Activated CD4-positive, CD25-positive, alpha-beta regulatory T cell treated with anti-CD3 and anti-CD28 coated beads, Interleukin-2, amount 50 U/mL, for 24 hours (primary cell): ENCODE measurements at places on chromosomes 2 and 18.

- ATAC-seq: no peak
These were observed 787.3 kb upstream of the RAB6C start for GRCh38 chr2:129192117-129192516.

DNA sequence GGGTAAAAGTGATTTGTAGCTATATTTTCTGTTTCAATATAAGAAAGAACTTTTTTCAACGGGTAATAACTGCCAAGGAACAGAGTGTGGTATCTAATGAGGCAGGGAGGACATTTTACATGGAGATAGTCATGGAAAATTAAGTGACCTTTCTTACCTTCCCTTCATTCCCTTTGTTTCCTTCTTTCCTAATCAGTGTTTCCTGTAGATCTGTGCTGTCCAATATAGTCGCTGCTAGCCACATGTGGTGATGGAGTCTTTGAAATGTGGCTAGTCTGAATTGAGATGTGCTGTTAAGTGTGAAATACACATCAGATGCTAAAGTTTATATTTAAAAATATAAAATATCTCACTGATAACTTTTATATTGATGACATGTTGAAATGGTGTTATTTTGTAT is 81.8 kb downstream of the BABAM2 start:
- no peak for ATAC-seq

DNA sequence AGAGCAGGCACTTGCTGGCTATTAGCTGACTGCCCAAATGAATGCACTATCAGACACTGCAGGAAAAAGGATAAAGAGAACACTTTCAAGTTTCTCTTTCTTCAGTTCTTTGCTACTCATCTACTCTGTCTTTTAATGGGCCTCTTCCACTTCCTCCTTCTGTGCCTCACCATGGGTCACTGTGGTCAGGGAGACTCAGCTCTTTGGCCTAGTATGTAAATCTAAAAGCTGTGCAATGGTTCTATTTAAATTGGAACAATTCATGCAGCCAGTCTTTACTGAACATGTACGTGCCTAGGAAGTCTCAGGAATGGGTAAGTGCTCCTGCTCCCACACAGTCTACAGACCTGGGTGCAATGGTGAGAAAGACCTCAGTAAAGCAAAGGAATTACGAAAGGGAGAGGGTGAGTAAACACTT is 79.1 kb upstream of the DNMT3A start:
- ATAC-seq: peak; percentile 18

DNA sequence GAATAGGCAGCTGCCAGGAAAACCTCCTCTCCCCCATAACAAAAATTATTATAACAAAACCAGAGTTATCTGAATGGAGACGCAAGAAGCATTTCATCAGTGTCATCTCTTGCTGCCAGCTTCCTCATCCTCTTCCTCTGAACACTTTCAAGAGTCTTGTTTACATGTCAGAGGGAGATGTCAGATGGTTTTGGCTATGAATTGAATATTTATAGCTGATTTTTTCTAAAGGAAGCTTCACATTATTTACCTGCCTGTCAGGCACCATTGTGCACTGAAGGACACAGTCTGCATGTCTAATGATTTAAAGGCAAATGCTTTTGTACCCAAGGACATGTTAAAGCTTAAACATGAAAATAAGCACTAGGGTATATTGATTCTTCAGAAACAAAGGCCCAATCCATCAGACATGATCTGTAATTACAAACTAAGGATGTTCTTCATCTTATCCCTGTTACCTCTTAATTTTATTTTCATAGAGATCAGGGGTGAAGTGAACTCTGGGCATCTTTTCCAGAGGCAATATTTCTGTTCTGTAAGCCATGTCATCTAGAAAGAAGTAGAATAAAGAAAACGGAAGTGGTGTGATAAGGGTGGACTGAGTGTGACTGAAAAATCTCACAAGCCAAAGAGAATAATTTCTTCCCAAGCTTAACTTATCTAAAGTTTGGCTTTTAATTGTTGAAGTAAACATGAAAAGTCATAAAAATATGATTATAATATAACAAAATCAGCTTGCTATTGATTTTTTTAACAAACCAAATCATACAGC is 168.7 kb downstream of the ANKRD44 start:
- no peak for ATAC-seq

- no peak for ATAC-seq
These were observed 61.9 kb upstream of the BZW1 start for GRCh38 chr2:200749631-200750322.

DNA sequence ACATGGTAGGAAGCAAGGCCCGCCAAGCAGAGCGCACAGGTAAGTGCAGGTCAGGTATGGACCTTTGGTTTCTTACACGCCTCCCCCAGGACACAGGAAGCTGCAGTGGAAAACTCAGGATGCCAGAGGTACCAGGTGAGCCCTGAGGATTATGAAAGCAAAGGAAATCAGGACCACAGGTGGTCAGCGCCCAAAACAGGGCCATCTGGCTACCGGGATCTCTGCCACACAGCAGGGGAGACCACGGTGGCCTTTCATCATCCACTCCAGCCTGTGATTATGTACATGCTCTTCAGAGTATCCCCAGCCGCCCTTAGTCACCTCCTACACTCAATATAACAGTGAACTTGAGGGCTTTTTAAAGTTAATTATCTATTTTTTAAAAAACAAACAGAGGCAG is 125.5 kb upstream of the EPC2 start:
- no peak for ATAC-seq

GRCh38 chr2:26465981-26466471 is 11.9 kb downstream of the OTOF start:
- no peak for ATAC-seq

DNA sequence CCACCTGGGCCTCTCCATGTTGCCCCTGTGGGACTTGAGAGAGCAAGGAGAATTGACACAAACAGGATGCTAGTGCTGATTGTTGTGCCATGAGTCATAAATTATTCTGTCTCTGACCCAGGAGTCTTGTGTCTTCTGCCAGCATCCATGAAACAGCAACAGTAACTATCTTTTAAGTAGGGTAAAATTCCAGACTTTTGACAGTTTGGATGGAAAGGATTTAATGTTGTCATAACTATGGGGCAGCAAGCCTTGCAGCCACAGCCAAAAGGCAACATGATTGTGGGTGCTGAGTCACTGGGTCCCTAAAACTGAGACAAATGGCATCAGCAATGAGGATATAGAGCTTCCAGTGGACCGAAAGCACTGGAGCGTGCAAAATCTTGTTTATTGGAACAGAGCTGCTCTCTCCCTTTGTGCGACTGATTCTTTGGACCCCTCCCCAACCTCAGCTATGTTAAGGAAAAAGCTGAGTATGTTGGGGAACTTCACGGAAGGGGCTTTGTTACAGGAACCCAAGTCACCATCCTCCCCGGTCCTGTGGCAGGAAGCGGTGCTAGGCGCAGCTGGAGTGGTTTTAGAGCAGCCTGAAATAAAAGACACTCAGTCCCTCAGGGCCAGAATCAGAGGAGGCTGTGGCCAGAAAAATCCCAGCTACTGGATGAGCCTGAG is 9.6 kb upstream of the ITPRIPL1 start:
- peak; percentile 43 for ATAC-seq

DNA sequence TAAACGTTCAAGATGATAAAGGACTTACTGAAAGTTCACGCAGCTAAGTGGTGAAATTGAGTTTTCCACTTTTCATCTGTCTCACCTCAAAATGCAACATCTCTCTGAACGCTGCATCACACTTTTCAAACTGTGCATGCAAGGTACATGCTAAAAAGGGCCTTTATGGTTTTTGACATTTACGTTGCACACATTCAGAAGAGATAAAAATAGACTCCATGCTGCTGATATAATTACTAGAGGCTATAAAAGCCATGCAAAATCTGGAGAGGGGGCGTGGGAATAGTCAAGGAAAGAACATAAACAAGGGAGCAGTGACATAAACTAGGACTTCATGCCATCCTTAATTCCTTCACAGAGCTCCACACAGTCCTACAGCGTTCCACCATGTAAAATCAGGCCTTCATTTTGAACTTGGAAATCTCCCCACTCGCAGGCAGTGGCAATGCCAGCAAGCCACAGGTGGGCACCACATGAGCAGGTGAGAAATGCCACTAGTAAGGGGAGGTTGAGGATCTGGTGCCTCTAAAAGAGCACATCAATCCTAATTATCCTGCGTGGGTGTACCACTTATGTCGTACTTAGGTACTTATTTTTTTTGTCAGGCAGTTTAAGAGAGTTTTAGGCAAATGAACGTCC is 71.4 kb downstream of the ZEB2 start:
- no peak for ATAC-seq

- no peak for ATAC-seq
These were observed 26.0 kb downstream of the COL3A1 start for GRCh38 chr2:189000221-189000620.

DNA sequence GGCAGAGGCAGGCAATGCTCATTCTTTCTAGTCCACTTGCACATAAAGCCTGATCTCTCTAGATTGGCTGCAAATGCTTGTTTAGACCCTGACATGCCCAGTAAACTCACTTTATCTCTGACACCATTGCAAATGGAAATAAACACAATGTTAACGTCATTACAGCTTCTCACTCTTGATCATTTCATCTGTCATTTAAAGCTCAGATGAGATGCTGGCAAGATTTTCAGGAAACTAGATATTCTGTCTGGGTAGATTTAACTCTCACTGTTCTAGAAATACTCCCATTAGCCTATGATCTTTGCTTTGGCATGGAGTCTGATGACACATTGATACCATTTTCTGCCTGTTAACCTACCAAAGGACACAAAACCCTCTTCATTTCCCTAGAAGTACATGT is 320.7 kb upstream of the HNRNPA3 start:
- ATAC-seq: no peak

DNA sequence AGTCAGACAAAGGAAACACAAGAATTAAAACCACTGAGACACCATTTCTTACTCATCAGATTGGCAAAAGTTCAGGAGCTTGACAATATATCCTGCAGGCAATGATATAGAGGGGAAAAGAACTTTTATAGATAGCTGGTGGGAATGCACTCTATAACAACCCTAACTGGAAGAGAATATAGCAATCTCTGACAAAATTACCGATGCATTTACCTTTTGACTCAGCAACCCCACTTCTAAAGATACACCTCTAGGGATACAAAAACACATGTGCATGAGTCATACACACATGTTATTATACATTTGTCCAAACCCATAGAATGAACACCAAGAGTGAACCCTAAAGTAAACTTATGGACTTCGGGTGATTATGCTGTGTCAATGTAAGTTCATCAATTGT is 79.4 kb upstream of the SRD5A2 start:
- ATAC-seq: no peak
